Stimulated activated CD4-positive, alpha-beta T cell treated with anti-CD3 and anti-CD28 coated beads, Interleukin-1b, Interleukin-23, amount 100 ng/mL, for 48 hours (primary cell): ENCODE measurements at places on chromosomes 3 and 15.

GRCh38 chr15:101309436-101310160 lies 14.6 kb upstream of the SNRPA1 start:
- no peak for DNase-seq

- no peak for DNase-seq
Observed at GRCh38 chr3:181703601-181704420, 7.9 kb upstream of the SOX2 start.

GRCh38 chr15:70503798-70504298 lies 259.5 kb downstream of the UACA start:
- no peak for DNase-seq

DNA sequence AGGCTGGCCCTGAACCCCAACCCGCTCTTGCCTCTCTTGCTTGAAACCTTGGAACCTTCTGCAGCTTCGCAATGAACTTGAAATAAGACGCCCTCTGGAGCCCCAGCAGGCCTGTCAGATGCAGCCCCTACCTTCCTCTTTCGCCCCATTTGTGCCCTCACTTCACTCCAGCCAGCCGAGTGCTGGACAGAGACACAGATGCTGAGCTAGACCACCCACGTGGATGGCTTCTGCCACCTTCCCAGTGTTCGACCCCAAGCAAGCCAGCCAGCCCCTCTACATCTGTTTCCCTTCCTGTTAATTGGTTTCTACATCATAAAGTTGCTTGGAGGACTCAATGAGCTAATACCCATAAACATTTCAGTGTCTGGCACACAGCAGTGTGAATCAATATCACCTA lies 23.8 kb upstream of the SNRPA1 start:
- DNase-seq = no peak

DNA sequence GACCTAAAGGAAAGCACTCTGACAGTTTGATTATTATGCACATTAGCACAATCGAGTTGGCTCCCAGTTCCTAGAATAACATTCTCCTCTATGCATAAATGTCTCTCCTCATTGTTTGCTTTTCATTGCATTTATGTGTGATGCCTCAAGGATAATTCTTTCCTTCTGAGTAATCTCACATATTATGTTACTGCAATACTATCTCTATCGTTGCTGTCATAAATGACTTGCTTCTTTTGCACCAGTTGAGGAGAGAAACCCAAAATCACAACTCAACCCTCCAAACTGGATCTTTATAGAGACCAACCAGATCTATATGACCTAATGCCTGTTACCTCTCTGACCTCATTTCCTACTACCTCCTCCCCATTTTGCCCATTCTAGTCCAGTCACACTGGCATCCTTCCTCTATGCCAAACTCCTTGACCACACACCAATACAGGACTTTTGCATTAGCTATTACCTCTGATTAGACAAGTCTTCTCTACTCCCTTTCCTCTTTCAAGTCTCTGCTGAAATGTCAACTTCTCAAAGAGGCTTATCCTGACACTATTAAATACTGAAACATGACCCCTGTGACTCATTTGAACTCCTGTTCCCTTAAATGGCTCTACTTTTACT lies 1026.0 kb downstream of the TUSC7 start:
- no peak for DNase-seq

- DNase-seq = no peak
Observed at GRCh38 chr3:28924744-28925360, 356.0 kb upstream of the RBMS3 start.

GRCh38 chr3:128532012-128532983 lies 39.3 kb upstream of the GATA2 start:
- DNase-seq = no peak

DNA sequence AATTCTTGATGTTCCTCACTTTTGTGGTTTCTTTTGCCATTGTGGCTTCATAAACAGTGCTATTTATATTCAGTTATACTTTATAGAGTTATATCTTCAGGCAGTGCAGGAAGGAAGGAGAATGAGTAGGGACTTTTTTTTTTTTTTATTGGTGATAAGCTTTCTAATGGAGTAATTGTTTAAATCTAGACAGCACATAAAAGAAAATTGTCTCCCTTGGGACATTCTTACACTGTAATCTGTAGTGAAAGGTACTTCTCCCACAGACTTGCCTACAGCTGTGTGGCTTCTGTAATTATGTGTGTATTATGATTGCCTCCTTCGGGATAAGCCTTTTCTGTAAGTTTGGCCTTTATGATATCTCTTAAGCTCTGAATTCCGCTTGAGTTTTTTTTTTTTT lies 41.6 kb downstream of the WDR76 start:
- no peak for DNase-seq

- no peak for DNase-seq
Observed at GRCh38 chr3:169971522-169971921, 4.9 kb downstream of the SEC62 start.

GRCh38 chr3:111236836-111237713 lies 165.5 kb downstream of the NECTIN3 start:
- no peak for DNase-seq

DNA sequence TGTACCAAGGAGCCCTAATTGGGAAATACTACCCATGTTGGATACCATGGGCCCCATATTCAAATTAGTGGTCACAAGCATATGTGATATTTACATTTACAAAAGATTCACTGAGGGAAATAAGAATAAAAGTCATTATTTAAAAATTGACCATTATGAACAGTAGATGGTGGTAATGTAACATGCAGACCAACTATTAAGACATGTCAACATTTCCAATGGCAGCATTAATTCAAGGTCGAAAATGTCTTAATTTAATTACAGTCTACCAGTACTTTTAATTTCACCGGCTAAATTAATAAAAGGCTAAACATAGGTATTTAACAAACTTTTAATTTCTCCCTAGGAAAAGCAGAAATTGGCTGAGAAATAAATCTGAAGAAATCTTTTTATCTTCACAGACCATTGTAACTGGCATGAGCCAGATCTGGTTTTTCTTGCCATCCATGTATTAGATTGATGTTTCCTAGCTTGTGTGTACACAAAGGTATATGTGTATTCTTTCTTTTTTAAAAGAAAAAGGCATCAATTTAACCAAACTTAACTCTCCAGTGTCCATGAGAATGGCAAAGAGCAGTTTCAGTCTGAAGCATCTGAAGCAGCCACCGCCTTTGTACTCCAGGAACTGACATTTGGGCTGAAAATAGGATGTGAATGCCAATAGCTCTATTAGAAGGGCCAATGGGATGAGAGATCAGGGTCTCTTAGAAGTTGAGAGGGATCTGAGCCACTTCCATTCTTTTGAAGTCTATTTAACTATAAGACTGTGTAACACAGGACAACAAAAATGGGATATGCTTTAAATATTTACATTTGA lies 26.6 kb downstream of the NEK11 start:
- DNase-seq = no peak

DNA sequence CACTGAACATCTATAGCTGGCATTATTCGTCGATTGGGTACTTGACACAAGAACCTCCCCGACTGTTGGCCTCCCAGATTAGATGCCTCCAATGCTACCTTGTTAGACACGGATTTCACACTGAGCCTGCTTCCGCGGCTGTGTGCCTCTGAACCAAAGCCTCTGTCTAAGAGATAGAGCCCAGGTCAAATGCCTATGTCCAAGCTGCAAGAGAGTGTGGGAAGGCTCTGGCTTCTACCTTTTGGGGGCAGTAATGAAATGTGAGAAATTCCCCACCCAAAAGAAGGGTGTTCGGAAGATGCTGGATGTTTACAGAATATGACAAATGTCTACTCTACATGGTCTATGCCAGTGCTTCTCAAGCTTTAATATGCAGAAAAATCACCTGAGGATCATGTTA lies 2.0 kb upstream of the RPUSD2 start:
- no peak for DNase-seq

DNA sequence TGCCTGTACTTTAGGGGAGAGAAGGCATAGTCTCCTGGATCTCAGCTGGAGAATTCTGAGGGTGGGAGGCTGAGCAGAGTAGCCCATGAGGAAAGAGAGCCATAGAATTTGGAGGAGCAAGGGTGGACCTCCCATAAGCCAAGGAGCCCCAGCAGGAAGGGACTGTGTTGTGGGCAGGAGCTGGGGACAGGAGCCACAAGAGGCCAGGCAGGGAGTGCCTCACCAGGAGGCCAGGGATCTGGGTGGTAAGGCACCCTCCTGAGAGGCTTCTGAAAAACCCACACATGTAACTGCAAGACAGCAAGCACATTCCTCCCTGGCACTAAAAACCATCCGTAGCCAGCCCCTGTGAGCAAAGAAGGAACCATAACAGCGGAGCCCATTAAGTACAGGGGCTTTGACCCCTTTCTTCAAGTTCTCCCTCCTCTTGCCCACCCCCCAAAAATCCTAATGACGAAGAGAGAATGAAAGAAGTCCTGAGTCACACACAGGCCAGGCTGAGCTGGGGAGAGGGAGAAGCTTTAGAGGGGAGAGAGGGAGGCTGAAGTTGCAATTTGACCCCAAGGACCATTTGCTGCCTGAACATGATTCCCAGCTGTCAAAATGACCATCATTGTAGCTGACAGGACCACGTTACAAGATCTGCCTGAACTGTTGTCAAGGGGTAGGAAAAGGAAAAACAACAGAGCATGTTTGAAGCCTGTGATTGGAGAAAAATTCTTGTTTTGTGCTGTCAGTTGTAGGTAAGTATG lies 82.6 kb downstream of the TRIM42 start:
- no peak for DNase-seq

DNA sequence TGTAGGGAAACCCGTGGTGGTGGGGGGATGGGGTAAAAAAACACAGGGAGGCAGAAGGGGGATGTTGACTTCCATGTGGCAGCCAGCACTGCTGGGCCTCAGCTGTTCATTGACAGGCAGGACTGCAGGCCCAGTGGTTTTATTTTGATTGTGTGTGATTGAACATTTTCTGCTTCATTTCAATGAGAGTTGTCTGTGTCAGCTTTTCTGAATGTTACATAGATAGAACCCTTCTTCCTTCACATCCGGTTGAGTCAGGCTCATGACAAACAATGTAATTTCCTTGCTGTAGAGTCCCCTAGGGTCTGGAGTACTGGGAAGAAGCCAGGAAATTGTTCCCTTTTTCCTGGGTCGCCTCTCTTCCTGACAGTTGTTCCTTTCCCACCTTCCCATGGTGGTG lies 8.2 kb upstream of the RPP25 start:
- no peak for DNase-seq

DNA sequence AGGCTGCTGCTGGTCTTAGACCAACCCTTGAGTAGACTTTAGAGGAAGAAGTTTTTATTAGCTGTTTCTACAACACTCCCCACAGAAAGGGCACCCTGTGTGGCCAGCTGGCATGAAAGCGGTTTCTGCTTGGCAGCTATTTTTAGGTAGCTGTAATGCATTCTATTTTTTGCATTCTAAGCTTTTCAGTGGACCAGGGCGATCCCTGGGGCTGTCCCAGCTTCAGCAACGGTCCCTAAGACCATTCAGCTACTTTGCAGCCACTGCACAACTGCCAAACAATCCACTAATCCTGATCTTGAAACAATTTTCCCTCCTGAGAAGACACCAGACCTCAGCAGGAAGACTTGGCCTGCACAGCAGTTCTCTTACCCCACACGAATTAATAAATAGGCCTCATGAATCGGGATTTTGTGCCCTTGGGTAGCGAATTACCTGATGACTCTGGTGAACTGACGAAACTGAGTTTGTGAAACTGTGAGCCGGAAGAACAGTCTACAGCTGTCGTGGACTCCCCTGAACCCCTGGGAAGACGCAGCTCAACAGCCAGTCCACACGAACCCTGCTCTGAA lies 14.6 kb upstream of the TFRC start:
- no peak for DNase-seq

DNA sequence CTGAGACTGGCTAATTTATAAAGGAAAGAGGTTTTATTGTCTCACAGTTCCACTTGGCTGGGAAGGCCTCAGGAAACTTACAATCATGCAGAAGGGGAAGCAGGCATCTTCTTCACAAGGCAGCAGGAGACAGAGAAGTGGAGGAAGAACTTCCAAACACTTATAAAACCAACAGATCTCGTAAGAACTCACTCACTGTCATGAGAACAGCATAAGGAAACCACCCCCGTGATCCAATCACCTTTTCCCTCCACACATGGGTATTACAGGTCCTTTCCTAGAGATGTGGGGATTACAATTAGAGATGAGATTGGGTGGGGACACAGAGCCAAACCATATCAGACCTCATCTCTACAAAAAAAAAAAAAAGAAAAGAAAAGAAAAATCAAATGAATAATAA lies 25.7 kb downstream of the CGGBP1 start:
- DNase-seq = no peak

DNA sequence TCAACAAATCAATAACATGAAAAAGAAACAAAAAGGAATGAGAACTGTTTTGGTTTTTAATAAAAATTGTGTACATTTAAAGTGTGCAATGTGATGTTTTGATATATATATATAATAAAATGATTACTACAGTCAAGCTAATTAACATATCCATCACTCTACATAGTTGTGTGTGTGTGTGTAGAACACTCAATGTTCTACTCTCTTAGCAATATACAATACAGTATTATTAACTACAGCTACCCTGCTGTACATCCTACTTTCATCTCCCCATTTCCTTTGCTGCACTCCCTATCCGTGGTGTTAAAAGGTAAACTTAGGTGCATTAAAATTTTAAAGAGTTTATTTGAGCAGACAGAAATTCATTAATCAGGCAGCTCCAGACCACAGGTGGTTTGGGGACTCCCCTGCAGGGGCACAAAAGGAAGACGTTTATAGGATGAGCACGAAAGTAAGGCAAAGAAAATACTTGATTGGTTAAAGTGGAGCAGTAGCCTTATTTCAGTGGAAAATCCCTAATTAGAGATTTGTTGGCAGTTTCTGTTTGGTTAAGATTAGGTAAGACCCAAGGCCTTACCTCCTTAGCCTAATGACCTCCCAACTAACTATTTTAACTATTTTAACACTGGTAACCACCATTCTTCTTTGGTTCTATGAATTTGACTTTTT lies 61.8 kb upstream of the SNRK start:
- DNase-seq = no peak

GRCh38 chr3:13519006-13519791 lies 29.7 kb upstream of the FBLN2 start:
- DNase-seq = no peak

- DNase-seq = no peak
Observed at GRCh38 chr15:31051496-31052080, 49.9 kb downstream of the TRPM1 start.

GRCh38 chr15:90617171-90617570 lies 87.4 kb downstream of the CRTC3 start:
- DNase-seq = no peak

DNA sequence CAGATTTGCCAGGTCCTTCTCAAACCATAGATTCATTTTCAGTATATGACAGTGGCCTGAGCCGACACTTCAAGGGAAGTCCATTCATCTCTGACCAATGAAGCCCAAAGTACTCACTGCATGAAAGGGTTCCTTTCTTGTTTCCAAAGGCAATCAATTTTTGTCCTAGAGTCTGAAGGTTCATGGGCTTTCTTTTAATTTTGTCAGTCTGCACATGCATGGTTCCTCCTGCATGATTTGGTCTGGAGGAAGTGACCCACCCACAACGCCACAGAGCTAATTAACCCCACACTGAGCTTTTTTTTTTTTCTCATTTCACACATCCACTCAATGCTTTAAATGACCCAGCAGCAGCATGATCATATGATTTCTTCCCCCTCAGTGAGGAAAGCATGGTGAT lies 216.4 kb downstream of the TIGIT start:
- DNase-seq = no peak

- DNase-seq = no peak
Observed at GRCh38 chr3:30741889-30742288, 135.5 kb downstream of the TGFBR2 start.
